ENCODE measurements at places on chromosomes 11 and 22.

DNA sequence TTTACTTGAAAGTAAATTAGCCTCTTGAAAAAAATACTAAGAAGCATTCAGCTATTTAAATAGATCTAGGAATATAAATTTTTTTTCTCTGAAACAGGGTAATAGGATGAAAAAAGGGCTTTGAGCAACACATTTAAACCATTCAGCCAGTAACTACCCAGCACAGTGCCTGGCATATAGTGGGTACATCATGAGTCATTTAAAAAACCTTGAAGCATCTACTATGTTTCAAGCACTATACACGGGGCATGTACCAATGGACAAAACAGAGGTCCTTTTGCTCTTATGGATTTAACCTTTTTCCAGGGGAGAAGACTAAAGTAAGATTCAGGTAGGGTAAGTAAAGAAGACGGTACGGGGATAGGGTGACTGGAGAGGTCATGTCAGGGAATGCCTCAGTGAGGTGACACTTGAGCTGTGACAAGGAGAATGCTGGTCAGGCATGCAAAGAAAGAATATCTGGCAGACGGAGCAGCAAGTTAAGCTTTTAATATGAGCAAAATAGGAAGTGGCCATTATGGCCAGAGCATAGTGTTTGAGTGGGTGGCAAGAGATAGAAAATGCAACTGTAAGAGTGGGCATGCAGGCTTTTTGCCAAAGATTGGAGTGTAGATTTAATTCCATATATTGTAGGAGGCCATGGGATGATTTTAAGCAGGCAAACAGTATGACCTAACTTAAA lies 101.1 kb downstream of the HIPK3 start:
- no peak for DNase-seq

- no peak for DNase-seq
Observed at GRCh38 chr11:27861706-27862430, 161.6 kb upstream of the BDNF start.

DNA sequence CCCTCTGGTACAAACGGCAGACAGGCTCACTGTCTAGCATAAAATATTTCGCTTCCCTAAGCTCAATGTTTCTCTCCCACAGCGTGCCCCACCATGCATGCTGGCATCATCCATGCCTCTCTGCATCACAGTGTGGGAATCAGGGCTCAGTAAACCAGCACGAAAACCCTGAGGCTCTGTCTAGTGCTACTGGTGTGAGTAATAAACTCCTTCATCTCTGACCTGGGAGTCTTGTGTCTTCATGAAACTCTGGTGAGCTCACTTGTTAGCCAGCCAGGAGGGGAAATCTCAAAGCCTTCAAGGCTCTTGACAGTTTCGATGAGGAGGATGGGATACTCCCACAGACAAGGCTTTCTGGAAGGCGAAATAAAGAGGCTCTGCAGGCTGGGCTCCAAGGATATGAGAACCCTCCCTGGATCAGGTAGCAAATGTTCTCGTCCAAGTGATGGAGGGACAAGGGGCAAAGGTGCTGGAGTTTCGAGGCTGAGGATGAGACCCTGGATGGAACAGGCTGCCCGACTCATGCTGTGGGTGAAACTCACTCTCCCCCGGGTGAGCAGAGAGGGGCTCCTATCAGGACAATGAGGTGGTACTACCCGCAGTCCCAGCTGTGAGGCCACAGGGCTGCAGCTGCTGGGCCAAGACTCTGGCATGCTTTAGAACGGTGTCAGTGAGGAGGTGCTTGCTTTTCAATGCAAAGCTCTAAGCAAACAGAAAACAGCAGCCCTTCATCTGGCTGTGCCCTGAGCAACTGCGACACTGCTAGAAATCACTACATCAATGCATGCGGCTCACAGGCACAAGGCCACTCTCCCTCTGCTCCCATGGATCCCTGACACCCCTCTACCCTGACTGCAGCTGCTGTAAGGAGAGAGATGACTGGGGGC lies 69.3 kb downstream of the SHANK2 start:
- DNase-seq, result no peak

GRCh38 chr22:39149915-39150847 lies 2.3 kb downstream of the CBX7 start:
- DNase-seq, result no peak

DNA sequence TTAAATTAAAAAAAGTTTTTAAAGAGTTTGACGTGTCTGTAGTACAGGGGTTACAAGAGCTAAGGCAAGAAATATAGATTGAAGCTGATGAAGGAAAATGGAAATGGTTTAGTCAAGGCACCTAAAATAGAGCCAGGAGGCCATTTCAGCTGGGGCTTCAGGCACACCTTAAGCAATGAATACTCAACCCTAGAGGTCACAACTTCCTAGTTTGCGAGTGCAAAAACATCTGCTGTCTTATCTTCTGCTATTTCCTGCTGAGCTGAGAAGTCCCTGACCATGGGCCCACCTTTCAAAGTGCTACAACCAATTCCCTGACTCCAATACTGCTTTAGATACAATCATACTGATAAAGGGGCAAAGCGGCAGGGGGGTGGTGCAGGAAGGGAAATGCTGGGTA lies 87.4 kb downstream of the DLG2 start:
- no peak for DNase-seq

DNA sequence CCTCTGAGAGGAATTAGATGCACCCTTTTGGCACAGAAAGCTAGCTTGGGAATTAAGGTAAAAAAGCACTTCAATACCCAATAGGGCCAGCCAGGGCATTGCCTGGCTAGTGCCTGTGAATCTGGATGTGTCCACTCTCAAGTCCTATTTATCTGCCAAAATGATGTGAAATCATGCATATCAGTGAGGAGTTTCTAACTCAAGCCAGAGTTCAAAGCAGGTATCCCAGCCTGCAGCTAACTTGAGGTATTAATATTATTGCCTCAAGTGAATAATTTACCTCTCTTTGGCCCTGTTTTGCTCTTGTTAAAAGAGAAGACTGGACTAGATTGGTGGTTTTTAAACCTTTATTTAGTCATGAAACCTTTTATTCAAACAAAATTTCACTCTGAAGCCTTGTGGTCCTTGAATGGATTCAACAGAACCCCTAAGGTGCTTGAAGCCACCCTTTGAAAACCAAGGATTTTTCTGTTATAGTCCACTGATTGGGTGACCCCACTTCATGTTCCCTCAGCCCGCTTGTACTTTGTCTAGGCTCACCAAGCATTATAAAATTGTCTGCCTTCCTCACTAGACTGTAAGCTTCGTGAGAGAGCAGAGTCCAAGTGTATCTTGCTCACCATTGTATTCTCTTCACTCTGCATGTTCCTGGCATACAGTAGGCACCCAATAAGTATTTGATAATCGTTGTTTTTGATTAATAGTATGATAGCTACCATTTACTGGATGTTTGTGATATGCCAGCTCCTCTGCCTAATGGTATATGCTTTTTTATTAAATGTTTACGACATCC lies 4.5 kb downstream of the RNF121 start:
- DNase-seq, result no peak

DNA sequence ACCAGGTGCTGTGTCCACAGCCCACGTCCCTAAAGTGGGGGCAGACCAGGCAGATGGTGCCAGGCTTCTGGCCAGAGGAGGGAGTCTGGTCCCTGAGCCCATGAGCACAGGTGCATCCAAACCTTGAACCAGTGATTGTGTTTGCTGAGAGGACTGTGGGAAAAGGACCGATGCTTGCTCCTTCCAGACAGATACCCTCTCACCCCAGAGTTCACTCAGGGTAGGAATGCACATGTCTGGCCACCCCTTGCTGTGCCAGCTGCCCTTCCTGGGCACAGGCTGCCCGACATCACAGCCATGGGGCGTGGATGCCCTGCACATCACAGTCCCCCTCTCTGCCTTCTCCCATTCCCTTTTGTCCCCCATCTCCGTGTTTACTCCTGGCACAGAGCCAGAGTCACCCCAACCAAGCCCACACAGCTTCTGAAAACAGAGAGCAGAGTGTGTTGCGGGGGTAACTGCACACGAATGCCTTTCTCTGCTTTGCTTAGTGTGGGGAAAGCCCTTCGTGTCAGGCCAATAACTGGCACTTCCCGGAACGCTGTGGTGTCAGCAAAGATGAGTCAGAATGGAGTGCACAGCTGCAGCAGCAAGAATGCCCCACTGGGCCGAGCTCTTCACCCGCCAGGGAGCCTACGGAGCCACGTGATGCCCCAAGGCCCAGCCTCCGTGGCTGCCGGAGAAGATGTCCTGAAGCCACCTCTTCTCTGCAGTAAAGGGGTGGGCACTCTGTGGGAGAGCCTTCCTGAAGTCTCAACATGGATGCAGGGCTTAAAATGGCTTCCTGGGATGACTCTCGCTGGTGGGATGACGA lies 7.6 kb downstream of the CARS1 start:
- DNase-seq, result peak; percentile 93

- DNase-seq, result no peak
Observed at GRCh38 chr11:5065027-5065426, 4.3 kb upstream of the OR52E1 start.

DNA sequence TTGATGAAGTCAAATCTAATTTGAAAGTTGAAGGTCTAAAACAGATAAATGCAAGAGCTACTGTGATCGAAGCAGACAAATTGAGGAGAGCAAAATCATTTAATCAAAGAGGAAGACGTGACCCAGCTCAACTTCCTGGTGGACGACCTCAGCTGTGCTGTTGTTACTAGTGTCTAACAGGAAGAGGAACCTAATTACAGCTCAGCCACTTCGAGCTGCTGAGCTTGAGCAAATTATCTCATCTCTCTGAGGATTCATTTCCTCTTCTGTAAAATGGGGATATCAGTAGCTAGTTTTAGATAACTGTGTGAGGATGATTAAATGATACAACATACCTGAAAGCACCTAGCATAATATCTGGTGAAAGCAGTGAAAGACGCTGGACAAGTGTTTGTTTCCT lies 48.6 kb upstream of the OLFML1 start:
- peak; percentile 59 for DNase-seq

DNA sequence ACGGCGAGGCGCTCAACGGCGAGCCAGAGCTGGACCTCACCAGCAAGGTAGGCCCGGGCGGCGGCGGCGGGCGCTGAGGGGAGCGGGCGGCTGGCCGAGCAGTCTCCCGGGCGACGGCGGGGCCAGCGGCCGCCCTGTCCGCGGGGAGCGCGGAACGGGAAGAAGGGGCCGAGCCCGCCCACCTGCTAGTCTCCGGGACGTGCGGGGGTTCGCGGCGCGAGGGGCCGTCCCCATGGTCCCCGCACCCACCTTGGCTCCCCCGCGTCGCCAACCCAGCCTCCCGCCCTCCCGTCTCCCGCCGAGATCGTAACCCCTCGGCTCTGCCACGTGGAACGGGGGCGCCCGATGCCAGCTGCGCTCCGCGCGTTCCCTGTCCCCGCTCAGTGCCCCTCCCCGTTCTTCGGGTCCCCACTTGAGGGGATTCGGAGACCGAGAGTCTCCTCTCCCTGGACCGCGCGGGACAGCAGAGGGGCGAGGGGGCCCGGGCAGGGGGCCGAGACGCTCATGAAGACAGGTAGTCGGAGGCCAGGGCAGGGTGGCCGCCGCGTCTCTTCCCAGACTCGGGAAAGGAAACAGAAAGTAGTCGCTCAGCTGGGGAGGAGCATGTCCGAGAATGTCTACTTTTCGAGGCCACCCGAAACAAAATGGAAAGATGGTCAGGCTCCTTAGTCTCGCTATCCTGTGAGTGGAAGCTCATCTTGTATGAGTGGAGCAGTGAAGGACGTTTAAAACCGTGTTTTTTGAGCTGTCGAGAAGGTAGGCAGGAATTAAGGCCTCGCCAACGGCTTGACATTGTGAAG lies 557 bp downstream of the GTPBP1 start:
- DNase-seq, result no peak

- no peak for DNase-seq
Observed at GRCh38 chr22:20510811-20511577, 3.6 kb downstream of the MED15 start.

GRCh38 chr11:60130496-60130895 lies 42.0 kb downstream of the MS4A2 start:
- peak; percentile 67 for DNase-seq

GRCh38 chr11:2703363-2704141 lies 3.8 kb upstream of the KCNQ1OT1 start:
- no peak for DNase-seq

- DNase-seq, result peak; percentile 37
Observed at GRCh38 chr11:114280696-114281095, 15.5 kb upstream of the NNMT start.

DNA sequence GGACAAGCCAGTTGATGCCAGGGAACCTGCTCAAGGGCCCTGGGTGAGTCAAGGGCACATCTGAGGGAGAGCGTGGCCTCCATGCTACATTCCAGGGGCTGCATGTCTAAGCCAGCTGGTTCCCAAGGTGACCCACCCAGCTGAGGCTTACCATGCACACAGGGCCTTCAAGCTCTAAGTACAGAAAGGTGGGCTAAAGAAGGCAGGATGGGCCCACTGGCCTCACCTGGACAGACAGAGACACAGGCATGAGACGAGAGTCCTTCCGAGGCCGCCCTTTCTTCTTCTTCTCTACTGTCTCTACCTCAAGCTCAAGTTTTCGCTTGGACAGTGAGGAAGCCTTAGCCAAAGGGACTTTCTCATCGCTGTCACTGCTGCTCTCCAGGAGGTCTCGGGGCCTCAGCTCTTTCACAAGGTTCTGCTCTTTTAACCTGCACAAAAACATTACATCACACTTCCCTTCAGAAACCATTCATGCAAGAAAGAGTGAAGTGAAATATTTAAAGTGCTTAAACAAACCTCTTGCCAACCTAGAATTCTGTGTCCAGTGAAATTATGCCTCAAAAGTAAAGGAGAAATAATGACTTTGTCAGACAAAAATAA lies 69.9 kb downstream of the HIRA start:
- DNase-seq, result no peak

DNA sequence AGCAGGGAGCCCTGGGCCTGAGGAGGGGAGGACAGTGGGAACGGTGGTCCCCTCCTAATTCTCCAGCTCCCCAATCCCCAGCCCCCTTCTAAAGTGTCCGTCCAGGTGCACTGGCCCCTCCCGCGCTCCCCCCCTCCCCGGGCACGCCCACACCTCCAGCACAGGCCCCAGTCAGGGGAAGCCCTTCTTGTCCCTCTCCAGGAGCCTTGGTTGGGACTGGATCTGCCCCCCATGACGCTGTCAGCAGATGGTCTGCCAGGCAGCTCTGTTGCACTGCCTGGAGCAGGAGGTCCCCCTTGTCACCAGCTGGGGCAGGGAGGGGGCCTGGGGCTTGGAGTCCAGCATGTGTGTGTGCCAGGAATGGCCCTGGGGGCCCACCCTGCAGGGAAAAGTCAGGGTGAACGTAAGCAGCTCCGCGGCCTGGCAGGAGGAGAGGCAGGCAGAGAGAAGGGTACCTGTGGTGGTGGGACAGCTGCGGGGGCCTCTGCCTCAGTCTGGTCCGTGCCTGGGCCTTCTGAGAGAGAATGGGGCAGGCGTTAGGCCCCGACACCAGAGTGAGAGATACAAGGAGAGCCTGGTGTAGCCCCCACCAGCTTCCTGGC lies 1.6 kb downstream of the IRF7 start:
- DNase-seq, result no peak

GRCh38 chr11:76252631-76253070 lies 46.3 kb upstream of the WNT11 start:
- DNase-seq, result no peak

DNA sequence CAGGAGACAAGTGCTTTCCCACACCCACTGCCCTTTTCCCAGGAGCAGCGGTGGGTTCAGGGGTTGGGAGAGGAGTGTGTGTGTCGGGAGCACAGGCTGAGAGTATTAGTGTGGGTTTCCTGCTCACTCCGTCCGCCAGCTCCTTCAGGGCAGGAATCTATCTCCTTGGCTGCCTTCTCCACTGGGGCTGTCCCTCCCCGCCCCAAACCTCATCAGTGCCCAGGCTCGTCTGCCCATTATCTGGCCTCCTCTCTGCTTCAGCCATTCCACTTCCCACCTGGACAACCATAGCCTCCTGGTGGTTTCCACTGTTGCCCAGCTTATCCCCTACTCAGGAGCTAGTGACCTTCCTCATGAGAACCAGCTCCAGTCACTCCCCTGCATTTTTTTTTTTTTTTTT lies 19.9 kb downstream of the ASPHD2 start:
- DNase-seq, result no peak
